Stimulated activated CD8-positive, alpha-beta memory T cell treated with anti-CD3 and anti-CD28 coated beads, Interleukin-4, amount 100 ng/mL, for 1 hour (primary cell): ENCODE measurements at places on chromosomes 7 and 10.

GRCh38 chr7:117728890-117729624 lies 144.2 kb downstream of the CTTNBP2 start:
- no peak for DNase-seq

- no peak for DNase-seq
Observed at GRCh38 chr7:44387389-44387788, 62.0 kb upstream of the CAMK2B start.

GRCh38 chr7:27945058-27945795 lies 205.3 kb downstream of the TAX1BP1 start:
- no peak for DNase-seq

DNA sequence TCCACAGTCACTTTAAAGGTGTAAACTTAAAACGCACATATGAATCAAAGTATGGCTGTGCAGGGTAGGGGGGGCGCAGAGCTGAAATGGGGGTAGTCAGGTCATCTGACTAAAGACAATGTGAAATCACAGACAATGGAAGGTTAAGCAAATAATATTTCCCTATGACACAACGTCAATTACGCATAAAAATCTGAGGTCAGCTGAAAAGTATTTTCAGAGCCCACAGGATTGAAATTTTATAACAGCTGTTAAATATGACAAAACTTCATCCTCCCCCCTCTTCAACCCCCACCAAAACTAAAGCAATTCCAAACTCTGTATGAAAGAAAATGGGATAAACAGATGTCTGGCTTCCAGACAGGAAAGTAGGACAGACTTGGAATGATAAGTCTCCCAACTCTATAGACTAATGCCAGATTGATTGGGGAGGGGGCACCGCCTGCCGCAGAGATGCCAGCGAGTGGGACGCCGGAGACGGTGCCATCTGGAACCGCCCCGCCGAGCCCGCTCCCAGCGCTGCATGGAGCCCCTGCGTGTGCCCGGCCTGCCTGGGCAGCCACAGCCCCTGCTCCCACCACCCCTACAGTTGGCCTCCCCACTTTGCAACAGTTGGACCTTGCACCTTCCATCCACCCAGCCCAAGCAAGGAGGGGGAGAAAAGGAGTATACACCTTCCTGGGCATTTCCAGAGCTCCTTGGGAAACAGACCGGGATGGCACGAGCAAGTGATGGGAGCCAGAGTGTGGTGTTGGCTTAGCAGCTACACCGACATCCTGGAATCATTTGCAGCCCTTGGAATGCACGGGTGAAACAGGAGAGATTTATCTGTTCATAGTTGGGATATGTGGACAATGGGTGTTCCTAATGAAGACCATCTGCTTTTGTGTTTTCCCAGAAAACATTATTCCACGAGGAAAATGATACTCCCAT lies 10.7 kb downstream of the EBF3 start:
- DNase-seq: no peak

- no peak for DNase-seq
Observed at GRCh38 chr10:67327626-67328535, 368.1 kb downstream of the CTNNA3 start.

GRCh38 chr10:1648648-1649047 lies 88.7 kb downstream of the ADARB2 start:
- no peak for DNase-seq

GRCh38 chr7:64098-64915 lies 128.1 kb upstream of the FAM20C start:
- DNase-seq: no peak

DNA sequence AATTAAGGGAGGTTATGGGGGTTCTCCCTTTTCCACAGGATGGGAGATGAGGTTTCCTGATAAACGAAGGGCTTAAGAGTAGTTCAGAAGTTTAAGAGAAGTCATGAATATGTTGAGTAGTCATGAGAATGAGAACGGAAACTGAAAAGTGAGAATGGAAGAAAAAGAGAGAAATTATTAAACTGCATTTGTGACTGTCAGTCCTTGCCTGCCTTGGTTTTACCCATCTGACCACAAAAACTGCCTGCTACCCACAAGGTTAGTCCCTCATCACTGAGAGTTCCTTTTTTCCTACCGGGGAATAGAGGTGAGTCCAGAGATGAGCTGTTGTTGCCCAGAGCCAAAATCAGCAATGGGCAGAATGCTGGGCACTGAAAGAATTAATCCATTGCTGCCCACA lies 174.1 kb upstream of the BET1 start:
- DNase-seq: no peak

DNA sequence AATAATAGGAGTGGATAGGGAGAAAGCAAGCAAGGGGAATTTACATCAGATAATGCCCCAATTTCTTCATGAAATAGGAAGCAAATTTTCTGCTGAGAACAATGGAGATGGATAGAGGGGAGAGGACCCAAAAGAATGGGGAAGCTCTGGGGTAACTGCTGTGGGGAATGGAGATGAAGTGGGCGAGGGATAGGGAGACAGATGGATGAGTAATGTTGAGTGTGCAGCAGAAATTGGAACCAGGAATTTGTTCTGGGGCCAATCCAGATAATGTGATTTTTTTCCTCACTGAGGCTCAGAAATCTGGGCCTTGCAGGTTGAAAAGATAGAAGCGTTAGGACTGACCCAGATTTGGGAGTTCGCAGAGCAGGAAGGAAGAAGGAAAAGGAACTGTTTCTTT lies 24.5 kb upstream of the MRC1 start:
- DNase-seq: no peak

GRCh38 chr7:112996331-112996871 lies 90.2 kb downstream of the GPR85 start:
- DNase-seq: no peak

DNA sequence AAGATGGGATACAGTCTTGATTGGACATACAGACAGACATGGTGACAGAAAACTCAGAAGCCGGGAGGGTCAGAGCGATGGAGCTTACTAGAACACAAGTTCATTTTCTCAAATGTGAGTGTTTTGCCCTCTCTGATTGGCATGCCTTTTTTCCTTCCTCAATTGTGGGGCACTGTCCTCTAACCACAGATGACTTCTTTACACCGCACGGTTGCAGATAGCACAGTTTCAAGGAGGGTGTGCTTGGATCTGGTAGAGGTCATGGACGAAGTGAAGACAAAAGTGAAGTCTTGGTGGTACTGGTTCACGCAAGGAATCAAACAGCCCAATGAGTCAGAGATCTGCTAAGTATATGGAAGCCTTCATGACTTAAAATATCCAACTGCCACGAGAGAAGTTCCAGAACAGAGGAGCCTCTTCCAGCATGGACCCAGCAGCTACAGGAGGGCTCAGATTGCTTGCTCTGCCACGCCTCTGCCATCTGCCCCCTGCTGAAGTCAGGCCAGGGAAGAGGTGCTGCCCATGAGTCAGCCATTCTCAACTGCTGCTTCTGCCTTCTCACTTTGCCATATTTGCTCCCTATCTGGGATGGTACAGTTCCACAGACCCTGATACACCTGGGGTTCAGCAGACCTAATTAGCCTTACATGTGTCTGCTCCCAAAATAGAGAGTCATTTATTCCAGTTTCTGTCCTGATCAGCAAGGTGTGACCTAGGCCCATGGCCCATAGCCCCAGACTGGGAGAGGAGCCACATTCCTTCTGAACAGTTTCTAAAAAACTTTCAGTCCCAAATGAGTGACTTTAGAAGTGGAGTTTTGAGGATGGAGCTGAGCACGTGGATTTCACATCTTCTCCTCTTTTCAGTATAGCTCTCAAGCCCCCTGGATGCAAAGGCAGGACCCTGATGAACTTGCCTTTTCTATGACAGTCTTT lies 413.8 kb downstream of the KCNMA1 start:
- no peak for DNase-seq
